ENCODE measurements at places on chromosomes 6 and 20.

DNA sequence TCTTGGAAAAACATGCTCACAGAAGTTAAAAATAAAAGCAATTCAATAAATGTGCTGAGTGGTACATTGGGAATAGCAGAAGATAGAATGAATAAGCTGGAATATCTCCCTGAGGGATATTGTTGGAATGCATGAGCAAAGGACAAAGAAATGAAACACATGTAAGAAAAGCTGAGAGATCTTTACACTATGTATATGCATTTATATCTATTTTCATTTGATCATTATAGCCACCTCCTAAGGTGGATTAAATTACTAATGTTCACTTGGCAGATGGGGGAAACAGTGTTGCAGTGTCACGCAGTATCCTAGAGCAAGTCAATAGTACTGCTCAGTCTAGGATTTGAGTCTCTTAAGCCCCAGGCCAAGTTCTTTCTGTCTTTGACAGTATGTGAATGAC is 542.0 kb upstream of the MARCKS start:
- DNase-seq: no peak

DNA sequence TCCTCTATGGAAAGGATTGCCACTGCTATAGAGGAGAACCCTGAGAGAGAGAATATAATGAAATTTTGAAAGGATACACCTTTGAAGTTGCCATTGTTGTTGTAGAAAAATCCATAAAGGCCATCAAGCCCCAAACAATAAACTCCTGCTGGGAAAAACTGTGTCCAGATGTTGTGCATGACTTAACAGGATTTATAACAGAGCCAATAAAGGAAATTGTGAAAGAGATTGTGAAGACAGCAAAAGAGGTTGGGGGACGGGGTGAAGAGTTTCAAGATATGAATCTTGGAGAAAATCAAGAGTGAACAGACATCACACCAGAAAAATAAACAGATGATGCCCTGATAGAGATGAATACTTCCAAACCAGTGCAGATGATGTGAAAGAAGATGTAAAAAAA is 396.4 kb downstream of the BCKDHB start:
- no peak for DNase-seq

DNA sequence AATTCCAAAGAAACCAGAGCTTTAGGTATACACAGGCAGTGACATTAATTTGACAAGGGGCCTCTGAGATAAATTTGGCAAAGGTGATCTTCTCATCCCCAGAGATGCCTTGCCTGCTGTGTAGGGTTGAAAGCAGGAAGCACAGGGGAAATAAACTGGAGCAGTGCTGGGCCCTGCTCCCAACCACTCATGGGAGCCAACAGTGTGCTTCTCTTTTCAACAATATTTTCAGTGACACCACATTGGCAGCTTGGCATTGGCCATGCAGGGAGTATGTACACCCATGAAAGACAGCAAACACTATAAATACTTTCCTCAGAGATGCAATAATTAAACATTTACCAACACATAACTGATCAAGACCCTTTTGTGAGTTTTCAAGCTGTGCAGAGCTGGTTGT is 90.7 kb upstream of the F13A1 start:
- DNase-seq: no peak

GRCh38 chr6:78462728-78463127 is 404.6 kb upstream of the IRAK1BP1 start:
- no peak for DNase-seq

- no peak for DNase-seq
Observed at GRCh38 chr20:57471496-57472372, 53.2 kb downstream of the CTCFL start.

DNA sequence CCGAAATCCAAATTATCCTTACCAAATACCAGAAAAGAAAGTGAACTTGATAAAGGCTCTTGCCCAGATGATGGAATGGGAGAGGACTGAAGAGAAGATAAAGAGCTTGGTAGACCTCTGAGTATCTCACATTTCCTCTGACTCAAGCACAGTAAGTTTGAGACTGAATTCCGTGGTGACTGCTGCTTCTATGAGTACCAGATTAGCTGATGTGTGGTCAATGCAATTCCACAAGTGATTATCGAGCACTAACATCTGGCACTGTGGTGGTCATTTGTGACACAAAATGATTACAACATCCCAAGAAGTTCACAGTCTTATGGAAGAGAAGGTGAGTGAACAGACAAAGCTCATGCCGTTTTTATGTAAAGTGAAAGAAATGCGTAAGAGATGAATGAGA is 2.6 kb upstream of the RPS6KA2 start:
- no peak for DNase-seq
